ENCODE measurements at places on chromosomes 6 and 20.

- no peak for DNase-seq
Measured at GRCh38 chr6:153150371-153150751, 19.3 kb upstream of the RGS17 start.

DNA sequence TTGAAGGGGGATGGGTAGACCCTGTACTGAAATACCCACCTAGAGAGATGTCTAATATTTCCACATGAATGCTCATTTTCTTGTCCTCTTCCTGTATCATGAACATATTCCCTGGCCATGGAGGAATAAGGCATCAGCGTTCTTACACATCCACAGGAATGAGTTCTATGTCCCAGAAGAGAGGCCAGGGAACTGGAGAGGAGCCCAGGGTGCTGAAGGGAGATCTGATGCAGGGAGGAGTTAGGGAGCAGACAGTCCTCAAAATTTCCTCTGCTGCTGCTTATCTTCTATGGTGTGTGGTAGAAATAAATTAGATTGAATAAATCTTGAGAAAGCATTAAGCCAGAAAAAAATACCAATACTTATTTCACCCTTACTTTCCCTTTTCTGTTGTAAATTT, 295.0 kb downstream of the KCNQ5 start:
- no peak for DNase-seq

DNA sequence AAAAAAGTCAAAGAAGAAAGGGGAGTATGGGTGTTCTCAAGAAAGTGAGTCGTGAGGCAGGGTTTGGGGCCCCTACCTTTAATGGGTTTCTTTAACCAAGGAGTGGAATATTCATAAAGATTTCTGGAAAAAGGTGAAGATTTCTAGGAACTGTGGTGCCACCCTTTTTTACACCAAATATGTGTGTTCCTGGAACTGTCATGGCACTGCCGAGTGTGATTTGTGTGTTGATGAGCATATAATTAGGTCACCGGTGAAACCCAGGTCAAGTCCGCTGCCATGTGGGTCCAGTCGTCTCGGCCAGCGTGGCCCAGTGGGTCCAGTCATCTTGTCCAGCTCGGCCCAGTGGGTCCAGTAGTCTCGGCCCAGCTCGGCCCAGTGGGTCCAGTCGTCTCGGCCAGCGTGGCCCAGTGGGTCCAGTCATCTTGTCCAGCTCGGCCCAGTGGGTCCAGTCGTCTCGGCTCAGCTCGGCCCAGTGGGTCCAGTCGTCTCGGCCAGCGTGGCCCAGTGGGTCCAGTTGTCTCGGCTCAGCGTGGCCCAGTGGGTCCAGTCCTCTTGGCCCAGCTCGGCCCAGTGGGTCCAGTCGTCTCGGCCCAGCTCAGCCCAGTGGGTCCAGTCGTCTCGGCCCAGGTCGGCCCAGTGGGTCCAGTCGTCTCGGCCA, 8.3 kb upstream of the EEF1A2 start:
- no peak for DNase-seq

- DNase-seq, result peak; percentile 59
Measured at GRCh38 chr6:14711056-14711703, 534.7 kb upstream of the JARID2 start.

DNA sequence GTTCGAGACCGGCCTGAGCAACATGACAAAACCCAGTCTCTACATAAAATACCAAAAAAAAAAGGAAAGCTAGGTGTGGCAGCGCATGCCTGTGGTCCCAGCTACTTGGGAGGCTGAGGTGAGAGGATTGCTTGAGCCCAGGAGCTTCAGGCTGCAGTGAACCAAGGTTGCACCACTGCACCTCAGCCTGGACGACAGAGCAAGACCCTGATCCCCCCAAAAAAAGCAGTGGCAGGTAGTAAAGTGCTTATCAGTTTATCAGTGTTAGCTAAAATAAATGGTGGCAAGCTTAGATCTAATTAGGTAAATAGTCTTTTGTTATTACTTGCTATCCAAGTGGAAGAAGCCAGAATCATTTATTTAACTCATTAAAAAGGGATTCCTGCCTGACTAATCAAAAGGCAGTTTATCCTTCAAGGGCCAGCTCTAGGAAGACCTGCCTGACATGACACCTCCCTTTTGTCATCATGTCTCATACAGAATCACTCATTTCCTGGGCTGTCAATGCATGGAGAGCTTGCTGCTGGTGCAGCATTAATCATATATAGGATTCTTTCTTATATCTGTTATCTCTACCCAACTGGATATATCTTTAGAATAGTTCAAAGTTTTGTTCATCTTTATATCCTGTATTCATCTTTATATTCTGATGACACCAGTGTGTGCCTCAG, 9.6 kb downstream of the DSTN start:
- no peak for DNase-seq

DNA sequence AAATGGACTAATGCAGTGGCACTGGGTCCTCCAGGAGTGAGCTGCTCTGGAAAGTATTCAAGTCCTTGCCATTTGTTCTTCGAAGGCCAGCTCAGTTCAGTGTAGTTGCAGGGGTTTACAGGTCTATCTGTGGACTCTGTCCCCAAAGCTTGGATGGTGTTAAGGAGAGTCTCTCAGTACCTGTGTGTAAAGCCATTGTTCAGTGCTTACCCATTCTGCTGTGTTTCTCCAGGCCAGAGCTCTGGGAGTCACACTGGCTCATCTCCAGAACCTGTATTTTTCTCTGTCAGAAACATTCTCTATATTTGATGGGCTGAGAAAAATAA, 66.6 kb downstream of the DTD1 start:
- DNase-seq, result no peak

DNA sequence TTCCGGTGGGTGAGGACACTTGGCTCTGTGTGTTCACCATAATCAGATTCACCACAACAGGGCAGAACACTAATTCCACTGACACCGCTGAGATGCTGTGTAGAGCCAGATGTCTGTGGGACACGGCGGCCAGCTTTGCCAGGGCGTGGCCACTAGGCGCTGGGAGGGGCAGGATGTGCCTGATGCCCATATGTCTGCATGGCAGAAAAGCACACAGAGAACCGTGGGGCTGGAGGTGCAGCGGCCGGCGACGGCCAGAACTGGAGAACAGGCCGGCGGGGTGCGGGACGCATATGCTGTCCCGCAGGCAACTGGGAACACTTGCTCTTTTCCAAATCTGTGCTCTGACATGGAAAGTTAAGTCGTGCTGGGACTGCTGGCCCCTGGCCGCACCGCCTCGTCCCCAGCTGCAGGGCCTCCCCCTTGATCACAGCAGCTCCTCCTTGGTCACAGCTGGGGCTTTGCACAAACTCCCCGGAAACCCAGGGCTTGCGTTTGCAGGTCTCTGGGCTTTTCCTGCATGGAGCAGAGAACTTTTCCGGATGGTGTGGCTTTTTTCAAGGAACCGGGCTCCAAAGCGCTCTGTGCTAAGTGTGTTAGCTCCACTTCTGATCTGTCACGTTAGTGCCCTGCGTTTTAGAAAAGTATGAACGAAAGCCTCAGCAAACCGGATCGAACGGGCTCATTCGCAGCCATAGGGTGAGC, 31.1 kb downstream of the NTSR1 start:
- no peak for DNase-seq

GRCh38 chr6:169093066-169093723, 160.5 kb downstream of the THBS2 start:
- DNase-seq, result no peak

DNA sequence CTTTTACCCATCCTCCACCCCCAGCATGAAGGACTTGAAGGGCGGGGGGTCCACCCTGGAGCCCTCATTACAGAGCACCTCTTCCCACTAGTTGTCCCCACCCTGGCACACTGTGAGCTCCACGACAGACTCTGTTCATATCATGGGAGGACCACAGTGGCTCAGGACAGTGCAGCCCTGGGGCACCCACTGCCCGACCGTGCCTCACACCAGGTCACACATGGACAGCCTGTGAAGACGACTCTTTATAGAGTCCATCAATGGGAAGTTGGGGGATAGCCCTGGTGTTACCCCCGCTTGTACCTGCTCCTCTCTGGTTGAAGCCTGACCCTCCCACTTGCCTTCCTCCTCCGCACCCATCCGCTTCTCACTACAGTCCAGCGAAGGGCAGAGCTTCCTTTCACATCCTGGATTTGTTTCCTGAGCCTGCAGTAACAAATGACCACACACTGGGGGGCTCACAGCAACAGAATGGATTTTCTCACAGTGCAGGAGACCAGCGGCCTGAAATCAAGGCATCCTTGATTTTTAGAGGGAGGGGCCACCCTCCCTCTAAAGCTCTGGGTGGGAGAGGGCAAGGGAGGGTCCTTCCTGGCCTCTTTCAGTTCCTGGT, 15.5 kb downstream of the ZNF831 start:
- no peak for DNase-seq

GRCh38 chr6:43262000-43262779, 18.9 kb downstream of the TTBK1 start:
- DNase-seq, result no peak

All from COLO829 (cell line).